Amniotic stem cell (primary cell): ENCODE measurements at places on chromosomes 5 and 9.

DNA sequence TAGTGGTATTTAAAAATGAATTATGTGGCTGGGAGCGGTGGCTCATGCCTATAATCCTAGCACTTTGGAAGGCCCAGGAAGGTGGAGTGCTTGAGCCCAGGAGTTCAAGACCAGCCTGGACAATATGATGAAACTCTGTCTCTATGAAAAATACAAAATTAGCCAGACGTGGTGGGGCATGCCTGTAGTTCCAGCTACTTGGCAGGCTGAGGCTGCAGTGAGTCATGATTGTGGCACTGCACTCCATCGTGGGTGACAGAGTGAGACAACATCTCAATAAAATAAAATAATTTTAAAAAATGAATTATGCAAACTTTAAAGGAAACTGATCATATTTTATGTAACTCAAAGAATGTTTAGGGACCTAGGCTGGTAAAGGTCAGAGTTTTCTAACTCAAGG is 310.8 kb upstream of the DMRT1 start:
- DNase-seq: no peak

DNA sequence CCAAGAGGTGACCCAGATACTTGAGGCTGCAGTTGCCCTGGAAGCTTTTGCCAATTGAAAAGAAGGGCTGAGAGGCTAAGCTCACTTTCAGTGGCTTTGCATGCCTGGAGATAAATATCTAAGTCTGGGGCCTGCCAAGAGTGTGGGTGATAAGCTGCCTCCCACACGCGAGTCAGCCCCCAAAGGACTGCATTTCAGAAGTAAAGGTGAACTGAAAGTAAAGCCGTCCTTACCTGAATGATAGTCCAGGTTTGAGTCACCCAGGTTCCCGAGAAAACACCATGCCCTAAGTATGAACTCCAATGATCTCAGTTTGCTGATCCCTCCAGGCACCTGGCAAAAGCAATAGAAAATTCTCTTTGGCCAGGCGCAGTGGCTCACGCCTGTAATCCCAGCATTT is 22.5 kb upstream of the N4BP3 start:
- DNase-seq: no peak

DNA sequence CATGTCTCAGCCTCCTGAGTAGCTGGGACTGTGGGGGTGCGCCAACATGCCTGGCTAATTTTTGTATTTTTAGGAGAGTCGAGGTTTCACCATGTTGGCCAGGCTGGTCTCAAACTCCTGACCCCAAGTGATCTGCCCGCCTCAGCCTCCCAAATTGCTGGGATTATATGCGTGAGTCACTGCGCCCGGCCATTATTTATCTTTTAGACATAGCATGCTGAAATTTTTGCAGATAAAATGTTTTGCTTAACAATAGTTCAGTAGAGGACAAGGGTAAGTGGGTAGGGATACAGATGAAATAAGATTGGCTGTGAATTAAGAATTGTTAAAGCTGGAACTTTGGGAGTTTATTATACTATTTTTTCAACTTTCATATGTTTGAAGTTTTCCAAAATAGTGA is 150.8 kb upstream of the GRHPR start:
- no peak for DNase-seq

DNA sequence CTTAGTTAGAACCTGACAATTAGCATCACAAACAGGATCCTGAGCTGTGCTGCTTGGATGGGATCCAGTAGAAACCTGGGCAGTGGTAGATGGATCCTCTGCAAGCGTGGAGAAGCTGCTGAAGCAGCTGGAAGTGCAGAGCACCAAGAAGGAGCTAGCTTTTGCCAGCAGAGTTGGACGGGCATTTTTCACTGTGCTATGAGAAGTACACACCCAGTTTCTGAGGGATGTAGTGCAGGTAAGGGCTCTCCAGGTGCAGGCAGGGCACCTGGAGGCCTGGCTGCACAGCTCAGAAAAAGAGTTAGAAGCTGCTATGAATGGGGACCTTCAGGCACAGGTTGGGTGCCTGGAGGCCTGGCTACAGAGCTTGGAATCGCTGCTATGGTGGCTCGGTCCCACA is 623.9 kb upstream of the NUDT12 start:
- DNase-seq: no peak

GRCh38 chr5:103066326-103066725 is 53.6 kb downstream of the GIN1 start:
- no peak for DNase-seq

DNA sequence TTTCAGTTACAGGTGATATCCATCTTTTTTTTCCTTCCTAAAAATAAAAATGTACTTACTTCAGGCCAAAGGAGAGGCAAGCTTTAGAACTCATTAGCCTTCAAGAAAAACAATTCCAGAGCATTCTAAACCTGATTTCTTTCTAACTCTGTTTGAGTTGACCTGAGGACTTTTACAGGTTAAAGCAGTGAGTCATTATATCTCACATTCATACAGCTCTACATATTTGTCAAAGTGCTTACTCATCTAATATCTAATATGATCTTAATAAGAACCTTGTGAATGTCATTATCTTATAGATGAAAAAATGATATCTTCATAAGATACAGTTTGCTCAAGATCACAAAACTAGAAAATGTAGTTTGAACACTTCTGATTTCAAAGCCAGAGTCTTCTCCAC is 149.2 kb upstream of the CDKN2B start:
- DNase-seq: no peak

DNA sequence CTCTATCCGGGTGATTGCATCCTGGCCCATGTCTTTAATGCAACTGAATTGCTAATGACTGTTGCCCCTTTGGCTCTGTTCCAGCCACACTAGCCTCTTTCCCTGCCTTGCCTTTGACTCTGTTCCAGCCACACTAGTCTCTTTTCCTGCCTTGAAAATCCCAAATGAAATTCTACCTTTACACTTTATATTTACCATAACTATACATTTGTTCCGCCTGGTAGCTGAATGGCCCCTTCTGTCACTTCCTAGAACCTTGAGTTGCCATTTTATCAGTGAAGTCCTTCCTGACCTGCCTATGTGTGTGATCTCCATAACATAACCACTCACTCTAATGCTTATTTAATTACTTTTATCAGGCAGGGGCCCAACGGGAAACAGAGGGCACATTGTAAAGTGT is 1120.4 kb upstream of the WWC1 start:
- no peak for DNase-seq

DNA sequence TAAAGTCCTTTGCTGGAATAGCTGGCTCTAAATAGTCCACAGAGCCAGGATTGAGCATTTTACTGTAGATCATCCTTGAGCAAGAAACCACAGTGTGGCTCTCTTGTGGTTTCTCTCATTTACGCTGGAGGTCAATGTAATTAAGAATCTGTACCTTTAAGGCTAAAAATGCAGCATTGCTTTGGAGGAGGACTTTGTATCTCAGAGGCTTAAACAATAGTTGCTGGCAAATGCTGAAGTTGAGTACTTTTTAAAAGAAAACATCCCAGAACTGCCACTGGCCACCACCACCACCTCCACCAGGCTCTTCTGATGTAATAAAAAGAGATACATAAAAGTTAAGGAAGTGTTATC is 177.3 kb upstream of the ADAMTSL1 start:
- DNase-seq: no peak

DNA sequence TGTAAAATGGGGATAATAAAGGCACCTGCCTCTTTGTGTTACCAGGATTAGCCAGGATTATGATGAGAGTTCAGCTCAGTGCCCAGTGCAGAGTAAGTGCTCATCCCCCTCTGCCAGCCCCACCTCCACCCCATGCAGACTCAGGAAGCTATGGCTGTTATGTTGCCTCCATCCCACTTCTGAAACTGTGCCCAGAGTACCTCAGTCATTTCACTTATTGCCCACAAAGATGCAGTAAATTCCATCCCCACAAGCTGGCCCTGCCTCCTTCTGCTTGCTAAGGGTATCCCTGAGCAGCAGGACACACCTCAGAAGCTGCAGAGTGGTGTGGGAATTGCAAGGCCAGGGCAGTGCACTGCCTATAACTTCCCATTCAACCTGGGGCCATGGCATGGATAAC is 415.1 kb downstream of the SPOCK1 start:
- no peak for DNase-seq

DNA sequence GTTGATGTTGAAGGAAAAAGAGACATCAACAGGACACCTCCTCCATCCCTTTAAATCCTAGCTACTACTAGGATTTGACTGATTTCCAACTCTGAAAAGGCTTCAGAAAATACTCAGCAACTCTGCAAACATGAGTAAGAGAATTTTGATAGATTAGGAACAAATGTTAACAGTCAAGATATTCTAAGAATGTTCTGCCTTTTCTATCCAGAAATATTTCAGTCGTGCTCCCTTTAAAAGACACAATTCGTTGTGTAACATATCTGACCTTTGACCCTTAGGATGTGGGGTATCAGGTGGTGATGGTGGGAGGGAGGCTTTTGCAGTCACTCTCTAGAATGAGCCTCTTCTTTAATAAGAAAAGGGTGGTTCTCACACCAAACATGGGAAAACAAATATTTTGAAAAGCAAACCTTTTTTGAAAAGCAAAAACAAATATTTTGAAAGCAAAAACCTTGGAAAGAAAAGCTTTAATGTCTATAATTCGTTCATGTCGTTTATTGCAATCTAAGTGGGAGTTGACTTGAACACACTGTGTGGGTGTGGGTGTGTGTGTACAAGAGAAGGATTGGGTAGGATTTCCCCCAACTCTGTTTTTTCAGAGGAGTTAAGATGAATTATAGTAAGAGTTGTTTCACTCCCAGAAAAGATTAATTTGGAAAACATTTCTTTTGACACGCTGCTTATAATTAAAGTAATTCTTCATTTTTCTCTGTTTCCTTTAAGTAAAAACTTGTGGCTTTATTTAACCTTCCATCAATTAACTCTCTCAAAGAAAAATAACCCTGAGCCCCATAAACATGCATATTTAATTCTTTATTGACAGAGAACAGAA is 152.8 kb downstream of the TMEM167A start:
- no peak for DNase-seq

DNA sequence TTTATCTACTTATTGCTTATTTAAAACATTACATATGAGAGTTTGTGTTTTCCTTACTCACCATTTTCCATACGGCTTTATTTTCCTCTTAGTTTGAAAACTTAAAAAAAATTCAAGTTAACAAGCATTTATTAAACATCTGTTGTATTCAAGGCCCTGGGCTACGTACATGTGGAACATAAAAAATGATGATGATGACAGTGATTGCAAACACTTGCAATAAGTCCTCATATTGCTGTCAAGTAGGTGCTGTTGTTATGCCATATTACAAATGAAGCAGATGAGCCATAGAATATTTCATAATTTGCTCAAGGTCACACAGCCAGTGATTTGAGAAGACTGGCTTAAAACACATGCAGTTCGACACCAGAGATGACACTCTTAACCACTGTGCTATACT is 180.6 kb downstream of the COMMD10 start:
- DNase-seq: no peak

DNA sequence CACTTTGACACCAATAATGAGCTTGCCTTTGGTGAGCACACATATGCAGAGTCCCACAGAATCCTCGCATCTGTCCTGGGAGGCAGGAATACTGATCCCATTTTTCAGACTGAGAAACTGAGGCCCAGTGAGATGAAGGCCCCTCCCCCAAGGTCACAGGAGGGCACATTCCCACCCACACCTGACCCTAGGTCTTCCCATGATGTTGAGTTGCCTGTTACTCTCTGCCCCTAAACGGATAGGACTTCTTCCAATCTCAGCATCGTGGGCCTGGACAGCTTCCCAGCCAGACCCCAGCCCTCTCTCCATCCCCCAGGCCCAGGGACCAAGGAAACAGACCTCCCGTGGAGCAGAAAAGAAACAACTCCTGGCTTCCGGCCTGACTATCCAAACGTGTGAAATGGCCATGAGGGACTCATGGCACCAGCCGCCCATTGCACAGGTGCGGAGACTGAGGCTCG is 877 bp downstream of the SH3GLB2 start:
- DNase-seq: no peak

DNA sequence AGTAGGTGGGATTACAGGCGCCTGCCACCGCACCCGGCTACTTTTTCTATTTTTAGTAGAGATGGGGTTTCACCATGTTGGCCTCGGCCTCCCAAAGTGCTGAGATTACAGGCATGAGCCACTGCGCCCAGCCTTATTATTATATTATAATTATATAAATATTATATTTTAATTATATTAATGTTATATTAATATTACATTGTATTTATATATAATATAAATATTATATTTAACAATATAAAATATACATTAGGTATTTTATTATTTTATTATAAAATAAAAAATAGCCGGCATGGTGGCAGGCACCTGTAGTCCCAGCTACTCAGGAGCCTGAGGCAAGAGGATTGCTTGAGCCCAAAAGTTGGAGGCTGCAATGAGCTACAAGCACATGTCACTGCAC is 21.6 kb upstream of the GLDC start:
- DNase-seq: no peak

- no peak for DNase-seq
These were observed 245.3 kb downstream of the ENC1 start for GRCh38 chr5:74394916-74395880.

GRCh38 chr5:20245432-20245974 is 257.5 kb upstream of the CDH18 start:
- DNase-seq: no peak

GRCh38 chr9:121246821-121247561 is 21.0 kb upstream of the GSN start:
- peak; percentile 26 for DNase-seq

- DNase-seq: no peak
These were observed 7.7 kb upstream of the XPA start for GRCh38 chr9:97704851-97705250.

DNA sequence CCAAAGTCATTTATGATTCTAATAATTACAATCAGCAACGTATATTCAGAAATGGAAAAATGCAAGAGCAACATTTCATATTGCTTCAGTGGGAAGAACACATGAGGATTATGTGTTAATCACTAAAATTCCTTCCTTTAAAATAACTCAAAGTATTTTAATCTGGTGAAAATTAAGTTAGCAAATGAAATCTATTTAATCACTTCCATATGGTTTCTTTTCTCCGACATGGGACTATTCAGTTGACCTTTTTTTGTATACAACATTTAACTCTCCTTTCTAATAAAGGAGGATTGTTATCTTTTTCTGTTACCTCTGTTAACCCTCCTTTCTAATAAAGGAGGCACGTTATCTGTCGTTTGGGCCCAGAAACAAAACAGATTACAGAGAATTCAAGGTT is 59.9 kb downstream of the HOMER1 start:
- no peak for DNase-seq

DNA sequence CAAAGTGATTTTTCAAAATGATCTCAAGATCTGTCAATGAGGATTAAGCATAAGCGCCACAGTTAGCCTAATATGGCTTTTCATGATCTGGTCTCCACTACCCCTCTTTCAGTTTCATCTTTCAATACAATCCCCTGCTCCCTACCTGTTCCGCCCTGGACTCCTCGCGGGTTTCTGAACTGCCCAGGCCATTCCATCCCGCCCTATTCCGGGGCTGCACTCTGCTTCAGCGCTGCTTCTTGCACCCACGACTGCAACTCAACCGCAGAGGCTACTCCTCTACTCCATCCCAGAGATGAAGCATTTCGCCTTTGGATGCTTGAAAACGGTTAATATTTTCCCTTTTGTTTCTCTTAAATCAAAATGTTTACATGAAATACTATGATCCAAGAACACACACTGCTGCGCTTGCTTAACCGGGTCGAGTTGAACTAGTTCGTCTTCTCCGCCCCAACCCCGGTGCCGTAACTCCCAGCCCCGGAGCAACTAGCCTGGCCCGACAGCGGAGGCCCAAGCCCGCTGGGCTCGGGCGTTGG is 716 bp upstream of the OTULIN start:
- DNase-seq: no peak

GRCh38 chr5:169803077-169803981 is 166.3 kb downstream of the DOCK2 start:
- DNase-seq: peak; percentile 69
